ENCODE measurements at places on chromosomes 5 and 9.

- DNase-seq = no peak
Observed at GRCh38 chr9:87337335-87338087, 160.2 kb upstream of the DAPK1 start.

DNA sequence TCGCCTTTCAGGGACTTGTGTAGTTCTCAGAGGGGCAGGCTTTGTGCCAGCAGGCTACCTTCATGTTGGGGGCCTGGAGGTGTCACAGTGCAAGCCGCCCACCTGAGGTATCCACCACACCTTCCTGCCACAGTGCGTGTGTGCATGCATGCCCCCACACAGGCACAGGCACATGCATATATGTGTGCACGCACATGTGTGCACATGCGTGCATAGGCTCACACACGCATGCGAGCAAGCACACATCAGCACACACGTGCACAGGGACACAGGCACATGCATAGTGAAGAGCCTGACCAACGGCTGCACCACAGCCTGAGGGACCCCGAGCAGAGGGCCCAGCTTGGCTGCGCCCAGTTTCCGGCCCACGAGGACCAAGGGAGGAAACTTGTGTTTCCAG lies 36.1 kb downstream of the IRX4 start:
- DNase-seq = no peak

DNA sequence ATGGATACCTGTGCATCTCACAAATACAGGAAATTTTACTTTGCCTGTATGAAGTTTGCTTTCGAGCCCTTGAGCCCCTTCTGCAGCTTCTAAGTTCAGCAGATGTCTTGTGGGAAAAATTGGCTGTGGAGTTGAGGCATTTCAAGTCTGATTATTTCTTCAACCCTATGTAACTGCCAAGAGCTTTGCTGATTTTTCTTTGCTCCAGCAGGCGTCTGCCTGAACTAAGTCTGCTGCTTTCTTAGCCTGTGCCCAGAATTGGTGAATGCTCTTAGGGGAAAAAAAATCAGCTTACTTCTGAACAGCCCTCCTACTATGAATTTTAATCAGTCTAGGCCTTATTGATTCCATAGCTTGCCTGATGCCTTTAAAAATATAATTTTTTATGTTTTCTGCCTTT lies 41.2 kb downstream of the RIC1 start:
- DNase-seq = no peak

GRCh38 chr5:133147815-133148567 lies 96.2 kb downstream of the HSPA4 start:
- DNase-seq = no peak

GRCh38 chr5:126443374-126443851 lies 20.2 kb downstream of the GRAMD2B start:
- DNase-seq = no peak

- DNase-seq = no peak
Observed at GRCh38 chr9:91285729-91286353, 75.9 kb downstream of the AUH start.

- no peak for DNase-seq
Observed at GRCh38 chr9:14245901-14246525, 67.9 kb downstream of the NFIB start.

DNA sequence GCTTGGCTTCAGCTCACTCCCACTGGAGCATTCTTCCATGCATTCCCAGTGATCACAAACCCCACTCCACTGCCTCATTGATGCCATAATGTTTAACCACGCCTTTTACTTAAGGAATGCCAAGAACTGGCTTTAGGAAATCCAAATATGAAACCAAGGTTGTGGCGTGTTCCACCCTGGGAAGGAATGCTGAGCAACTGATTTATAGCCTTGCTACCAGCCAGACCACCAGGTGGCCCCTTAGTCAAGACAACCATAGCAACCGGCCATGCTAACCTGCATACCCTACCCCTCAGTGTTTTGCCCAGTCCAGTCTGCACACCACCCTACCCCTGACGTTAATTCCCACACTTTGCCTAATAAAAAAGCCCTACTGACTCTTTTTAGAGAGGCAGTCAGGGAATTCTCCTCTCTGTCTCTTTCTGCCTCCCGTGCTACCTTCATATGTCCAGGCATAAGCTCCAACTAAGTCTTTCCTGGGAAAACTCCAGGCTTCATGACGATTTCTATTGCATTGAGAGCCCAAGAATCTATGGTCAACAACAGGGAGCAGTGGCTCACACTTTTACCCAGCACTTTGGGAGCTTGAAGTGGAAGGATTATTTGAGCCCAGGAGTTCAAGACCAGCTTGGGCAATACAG lies 27.0 kb upstream of the PRRC2B start:
- no peak for DNase-seq

DNA sequence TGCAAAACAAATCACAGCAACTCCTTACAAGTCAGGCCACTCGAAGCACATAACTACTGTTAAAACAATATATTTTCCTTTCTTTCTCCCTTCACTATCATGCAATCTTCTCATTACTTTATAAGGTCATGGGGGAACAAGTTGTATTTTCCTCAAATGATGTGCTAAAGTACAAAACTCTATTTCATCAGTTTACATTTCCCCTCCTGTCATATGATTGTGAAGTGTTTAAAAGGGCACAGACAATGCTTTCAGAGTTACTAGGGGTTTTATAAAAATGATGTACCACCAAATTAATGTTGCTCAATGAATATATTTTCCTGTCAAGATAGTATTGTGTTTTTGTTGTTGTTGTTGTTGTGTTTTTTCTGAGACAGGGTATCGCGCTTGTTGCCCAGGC lies 34.1 kb downstream of the MAPKAP1 start:
- no peak for DNase-seq

GRCh38 chr9:87888501-87888900 lies 5.8 kb downstream of the SPATA31E1 start:
- no peak for DNase-seq

GRCh38 chr9:127825319-127826051 lies 22.8 kb downstream of the FPGS start:
- no peak for DNase-seq

DNA sequence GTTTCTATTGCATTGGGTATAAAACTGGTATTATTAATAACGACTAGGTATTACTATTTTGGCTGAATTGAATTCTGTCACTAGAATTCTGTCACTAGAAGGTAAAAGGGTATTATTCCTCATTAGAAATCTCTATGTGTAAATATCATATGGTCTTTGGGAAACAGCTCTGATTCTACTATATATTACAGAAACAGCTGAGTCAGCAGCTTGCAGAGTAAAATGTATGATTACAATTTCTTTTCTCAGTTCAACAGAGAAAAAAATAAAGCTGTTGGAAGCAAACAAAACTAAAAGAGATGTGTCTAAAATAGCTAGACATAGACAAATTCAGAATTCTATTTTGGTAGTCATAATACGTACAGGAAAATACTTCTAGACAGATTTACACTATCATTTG lies 48.5 kb downstream of the HAPLN1 start:
- DNase-seq = no peak

- DNase-seq = no peak
Observed at GRCh38 chr9:130934702-130935647, 4.1 kb downstream of the FIBCD1 start.

DNA sequence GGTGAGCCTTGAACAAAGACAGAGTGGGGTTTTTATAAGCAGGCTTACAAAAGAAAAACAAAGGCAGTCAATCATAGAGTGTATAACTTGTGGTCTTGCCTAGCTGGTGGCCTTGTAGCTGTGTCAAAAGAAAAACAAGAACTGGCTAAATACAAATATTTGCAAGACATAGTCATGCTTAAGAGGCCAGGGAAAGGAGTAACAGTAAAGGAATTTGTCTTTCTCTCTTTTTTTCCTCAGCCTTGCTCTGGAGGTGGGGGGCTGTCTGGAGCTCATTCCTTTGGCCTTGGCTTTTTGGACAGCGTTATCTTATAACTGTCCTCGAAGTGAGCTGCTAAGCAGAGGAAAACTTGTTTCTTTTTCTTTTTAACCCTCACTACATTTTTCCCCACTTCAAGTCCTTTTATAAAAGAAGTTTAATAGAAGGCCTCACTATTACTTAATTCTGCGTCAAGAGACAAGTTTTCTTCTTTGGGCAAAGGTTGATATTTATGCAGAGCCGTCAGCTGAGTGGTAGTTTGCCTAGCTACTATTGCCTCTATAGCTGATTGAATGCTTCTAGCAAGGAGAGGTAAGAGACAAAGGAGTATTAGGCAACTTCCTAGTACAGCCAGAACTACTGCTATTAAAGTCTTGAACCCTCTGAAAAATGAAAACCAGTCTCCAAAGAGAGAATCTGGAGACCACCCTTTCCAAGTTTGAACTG lies 14.3 kb downstream of the CEL start:
- no peak for DNase-seq

DNA sequence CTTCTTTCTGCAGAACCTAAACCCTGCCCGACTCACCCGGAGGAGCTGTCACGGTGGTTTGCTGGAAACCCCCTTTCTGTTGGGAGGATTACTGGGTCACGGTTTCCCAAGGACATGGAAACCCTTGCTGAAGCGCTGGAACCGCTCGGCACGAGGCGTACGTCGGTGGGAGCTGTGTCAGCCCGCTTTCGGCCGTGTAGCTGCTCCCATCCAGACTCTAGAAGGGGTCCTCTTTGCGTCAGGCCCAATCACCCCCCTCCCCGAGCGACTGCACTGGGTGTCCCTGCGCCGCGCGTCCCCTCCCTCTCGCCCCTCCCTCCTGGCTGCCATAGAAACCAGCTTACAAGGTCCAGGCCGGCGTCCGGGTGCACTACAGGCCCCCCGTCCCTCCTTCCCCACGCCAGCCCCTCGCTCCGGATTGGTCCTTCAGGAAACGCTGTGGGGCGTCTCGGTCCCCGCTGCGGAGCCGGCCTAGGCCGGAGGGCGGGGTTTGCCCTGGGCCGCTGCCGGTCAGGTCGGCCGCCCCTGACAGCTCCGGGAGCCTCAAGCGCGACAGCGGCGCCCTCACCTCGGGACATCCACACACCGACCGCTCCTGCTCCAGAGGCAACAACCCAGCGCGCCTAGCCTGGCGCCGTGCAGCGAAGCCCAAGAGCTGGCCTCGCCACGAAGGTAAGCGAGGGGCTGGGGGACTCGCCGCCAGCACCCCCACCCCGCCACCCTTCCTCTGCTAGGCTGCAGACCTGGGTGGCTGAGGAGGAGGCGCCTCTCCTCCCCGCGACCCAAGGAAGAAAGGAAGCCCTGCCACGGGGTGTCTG lies at the start of gene NIM1K:
NIM1K (plus strand) TSS at position 486 of the 818 bp plus-strand sequence. CDS start 53,551 bp downstream, outside the sequence.
- DNase-seq = no peak

DNA sequence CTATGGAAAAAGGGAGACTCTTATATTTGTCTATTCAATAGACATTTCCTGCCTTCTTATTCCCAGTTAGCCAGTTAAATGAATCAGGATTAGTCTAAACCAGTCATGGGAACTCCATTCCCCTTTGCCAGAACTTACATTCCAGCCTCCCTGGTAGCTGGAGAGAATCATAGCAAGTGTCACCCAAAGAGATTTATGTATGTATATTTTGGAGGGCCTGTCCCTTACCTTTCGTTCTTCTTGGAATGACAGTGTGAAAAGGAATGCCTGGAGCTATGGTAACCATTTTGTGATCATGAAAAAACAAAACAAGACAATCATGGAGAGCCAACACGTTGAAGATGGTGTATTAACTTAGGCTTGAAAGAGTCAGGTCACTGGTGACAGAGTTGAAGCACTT lies 627.7 kb downstream of the CCDC171 start:
- no peak for DNase-seq

DNA sequence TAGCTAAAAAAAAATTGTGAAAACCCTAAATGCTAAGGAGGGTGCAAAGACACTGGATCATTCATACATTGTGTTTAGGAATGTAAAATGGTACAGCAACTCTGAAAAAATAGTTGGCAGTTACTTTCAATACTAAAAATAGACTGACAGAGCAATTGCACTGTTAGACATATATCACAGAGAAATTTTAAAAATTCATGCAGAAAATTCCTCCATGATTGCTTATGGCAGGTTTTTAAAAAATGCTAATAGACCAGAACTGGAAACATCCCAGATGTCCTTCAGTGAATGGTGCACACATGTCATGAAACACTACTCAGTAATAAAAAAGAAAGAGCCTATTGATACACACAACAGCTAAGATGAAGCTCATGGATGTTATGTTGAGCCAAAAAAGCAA lies 349.8 kb upstream of the DAB2 start:
- no peak for DNase-seq

- DNase-seq = no peak
Observed at GRCh38 chr9:82128011-82128696, 139.6 kb downstream of the SPATA31D1 start.

DNA sequence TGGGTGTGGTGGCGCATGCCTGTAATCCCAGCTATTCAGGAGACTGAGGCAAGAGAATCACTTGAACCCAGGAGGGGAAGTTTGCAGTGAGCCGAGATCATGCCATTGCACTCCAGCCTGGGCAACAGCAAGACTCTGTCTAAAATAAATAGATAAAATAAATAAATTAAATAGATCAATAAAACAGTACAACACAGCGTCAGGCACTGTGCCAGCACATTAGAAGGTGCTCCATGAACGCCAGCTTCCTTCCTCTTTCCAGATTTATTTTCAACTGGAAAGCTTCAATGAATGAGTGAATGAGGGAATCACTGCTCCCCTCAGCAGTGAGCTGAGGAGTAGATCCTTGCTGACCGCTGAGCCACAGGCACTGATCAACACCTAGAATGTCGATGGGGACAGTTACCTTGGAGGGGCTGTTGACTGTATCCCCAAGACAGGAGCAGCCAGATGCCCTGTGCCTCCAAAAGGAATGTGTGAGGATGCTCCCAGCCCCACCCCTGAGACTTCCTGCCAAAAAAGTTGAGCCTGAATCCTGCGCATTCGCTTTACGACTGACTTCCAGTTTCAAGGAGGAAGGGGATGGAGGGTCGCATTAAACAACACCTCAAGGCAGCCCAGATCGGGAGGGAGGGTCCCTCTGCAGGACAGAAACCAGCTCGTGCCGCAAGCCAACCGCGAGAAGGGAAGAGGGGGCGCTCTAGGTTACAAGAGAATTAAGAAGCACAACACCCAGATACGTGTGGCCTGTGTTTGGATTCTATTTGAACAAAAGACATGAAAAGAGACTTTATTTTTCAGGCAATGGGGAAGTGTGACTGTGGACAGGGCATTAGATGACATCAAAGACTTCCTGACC lies 54.0 kb upstream of the CNOT6 start:
- no peak for DNase-seq

- no peak for DNase-seq
Observed at GRCh38 chr9:82363198-82363597, 374.6 kb downstream of the SPATA31D1 start.

DNA sequence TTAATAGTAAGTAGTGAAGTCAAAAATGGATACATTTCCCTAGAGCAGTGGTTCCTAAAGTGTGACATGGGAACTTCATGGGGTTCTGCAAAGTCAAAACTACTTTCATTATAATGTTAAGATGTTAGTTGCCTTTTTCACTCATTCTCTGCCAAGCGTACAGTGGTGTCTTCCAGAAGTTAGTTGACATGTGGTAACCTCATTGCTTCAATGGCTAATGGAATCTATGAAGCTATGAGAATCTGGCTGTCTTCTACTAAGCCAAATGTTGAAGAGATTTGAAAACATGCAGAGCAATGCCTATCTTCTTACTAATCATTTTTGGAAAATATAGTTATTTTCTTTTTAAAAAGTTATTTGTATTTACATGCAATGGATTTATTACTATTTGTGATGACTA lies 111.8 kb downstream of the SLC12A2 start:
- DNase-seq = no peak

GRCh38 chr5:31131381-31131891 lies 62.0 kb upstream of the CDH6 start:
- DNase-seq = no peak

- no peak for DNase-seq
Observed at GRCh38 chr9:38629511-38629910, 9.1 kb upstream of the ANKRD18A start.

- no peak for DNase-seq
Observed at GRCh38 chr9:134559013-134559412, 82.6 kb upstream of the COL5A1 start.

- DNase-seq = no peak
Observed at GRCh38 chr5:143495821-143496275, 92.4 kb upstream of the NR3C1 start.
